Nephron progenitor cell (in vitro differentiated cells): ENCODE measurements at places on chromosomes 11 and 22.

DNA sequence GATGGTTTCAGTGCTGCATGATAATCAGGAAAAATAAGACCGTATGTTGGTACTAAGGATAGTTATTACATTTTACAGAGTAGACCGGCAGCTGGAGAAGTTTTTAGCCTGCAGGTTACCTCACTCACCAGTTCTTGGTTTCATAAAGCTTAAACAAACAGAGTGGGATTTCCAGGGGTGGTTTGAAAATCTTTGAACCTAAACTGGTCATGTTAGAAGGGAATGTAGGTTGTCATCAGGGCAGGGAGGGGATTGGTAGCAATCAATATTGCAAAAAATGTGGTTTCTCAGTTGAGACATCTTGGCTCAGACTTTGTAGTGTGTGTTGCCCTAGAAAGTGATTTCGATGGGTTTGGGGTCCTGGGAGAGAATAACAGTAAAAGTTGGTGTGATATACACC lies 17.5 kb downstream of the EXT2 start:
- no peak overlapping the region for H3K27ac ChIP-seq
- no peak overlapping the region for H3K4me3 ChIP-seq
- H3K27me3 ChIP-seq, result peaks cover 3% of the 10 kb centered on the region
- DNase-seq, result no peak
- peaks cover 60% of the 10 kb centered on the region for H3K36me3 ChIP-seq
- H3K4me1 ChIP-seq, result peaks cover 18% of the 10 kb centered on the region

GRCh38 chr11:68694431-68695297 lies 10.3 kb downstream of the GAL start:
- H3K4me1 ChIP-seq, result no peaks in the 10 kb centered on the region
- H3K27me3 ChIP-seq, result peaks cover 55% of the 10 kb centered on the region
- no peak overlapping the region for H3K4me3 ChIP-seq
- H3K36me3 ChIP-seq, result no peaks in the 10 kb centered on the region

- H3K36me3 ChIP-seq, result no peaks in the 10 kb centered on the region
- peaks cover 16% of the 10 kb centered on the region for H3K4me1 ChIP-seq
- peaks cover 10% of the 10 kb centered on the region for H3K27me3 ChIP-seq
- DNase-seq, result no peak
- H3K27ac ChIP-seq, result no peak overlapping the region
- H3K4me3 ChIP-seq, result no peak overlapping the region
Measured at GRCh38 chr11:13166036-13166435, 111.6 kb upstream of the BMAL1 start.

DNA sequence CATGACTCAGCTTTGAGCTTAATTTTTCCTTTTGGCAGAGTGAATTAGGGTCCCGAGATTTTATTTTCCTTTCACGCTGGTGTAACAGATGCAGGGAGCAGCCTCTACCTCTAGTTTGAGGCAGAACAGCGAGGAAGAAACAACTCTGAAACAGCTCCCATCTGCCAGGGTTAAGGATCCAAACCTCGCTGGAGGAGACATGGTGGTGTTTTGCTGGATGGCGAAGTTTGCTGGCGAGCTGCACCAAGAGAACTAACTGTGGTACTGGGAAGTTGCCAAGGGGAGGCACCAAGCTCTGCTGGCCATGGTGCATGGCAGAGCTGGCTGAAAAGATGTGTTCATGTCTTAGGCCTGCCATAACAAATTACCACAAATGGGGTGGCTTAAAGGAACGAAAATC lies 7.6 kb upstream of the ALKBH3 start:
- H3K4me3 ChIP-seq, result no peak overlapping the region
- peaks cover 87% of the 10 kb centered on the region for H3K27me3 ChIP-seq
- H3K27ac ChIP-seq, result no peak overlapping the region
- no peak for DNase-seq

- H3K4me1 ChIP-seq, result no peaks in the 10 kb centered on the region
- H3K36me3 ChIP-seq, result peaks cover 65% of the 10 kb centered on the region
- H3K27me3 ChIP-seq, result no peaks in the 10 kb centered on the region
- H3K4me3 ChIP-seq, result no peak overlapping the region
- H3K27ac ChIP-seq, result peak overlapping the region; percentile 5
Measured at GRCh38 chr22:40791241-40791640, 27.9 kb downstream of the SLC25A17 start.

- no peaks in the 10 kb centered on the region for H3K27me3 ChIP-seq
- peaks cover 62% of the 10 kb centered on the region for H3K4me1 ChIP-seq
- no peak overlapping the region for H3K4me3 ChIP-seq
- no peaks in the 10 kb centered on the region for H3K36me3 ChIP-seq
- no peak overlapping the region for H3K27ac ChIP-seq
Measured at GRCh38 chr11:44775366-44775984, 48.7 kb downstream of the TSPAN18 start.

GRCh38 chr11:68431984-68432645 lies 28.4 kb upstream of the PPP6R3 start:
- peaks cover under 1% of the 10 kb centered on the region for H3K4me1 ChIP-seq
- no peak for DNase-seq
- H3K4me3 ChIP-seq, result no peak overlapping the region
- H3K27ac ChIP-seq, result peak overlapping the region; percentile 83
- H3K36me3 ChIP-seq, result peaks cover 67% of the 10 kb centered on the region
- peaks cover 6% of the 10 kb centered on the region for H3K27me3 ChIP-seq

DNA sequence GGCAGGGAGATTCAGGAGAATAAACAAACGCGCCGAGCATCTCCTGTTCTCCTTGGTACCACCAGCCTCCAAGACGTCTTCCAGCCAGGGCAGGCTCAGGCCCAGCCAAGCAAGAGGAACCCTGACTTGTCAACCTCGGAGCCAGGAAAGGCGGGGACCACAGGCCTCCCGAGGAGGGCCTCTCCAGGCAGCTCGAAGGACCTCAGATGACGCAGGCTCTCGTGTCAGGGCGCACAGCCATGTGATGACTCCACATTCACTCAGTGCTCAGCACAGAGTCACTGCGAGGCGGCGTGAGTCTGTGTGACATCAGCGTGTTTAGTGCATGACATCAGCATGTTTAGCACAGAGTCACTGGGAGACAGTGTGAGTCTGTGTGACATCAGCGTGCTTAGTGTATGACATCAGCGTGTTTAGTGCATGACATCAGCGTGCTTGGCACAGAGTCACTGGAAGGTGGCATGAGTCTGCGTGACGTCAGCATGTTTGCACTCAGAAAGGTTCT lies 241.4 kb downstream of the BRD1 start:
- peak overlapping the region; percentile 61 for H3K27ac ChIP-seq
- no peaks in the 10 kb centered on the region for H3K36me3 ChIP-seq
- no peak overlapping the region for H3K4me3 ChIP-seq
- H3K4me1 ChIP-seq, result no peaks in the 10 kb centered on the region

GRCh38 chr11:10158461-10158860 lies 135.6 kb downstream of the SBF2 start:
- no peak overlapping the region for H3K27ac ChIP-seq
- DNase-seq, result no peak
- no peak overlapping the region for H3K4me3 ChIP-seq
- H3K4me1 ChIP-seq, result no peaks in the 10 kb centered on the region
- H3K36me3 ChIP-seq, result peaks cover 29% of the 10 kb centered on the region
- no peaks in the 10 kb centered on the region for H3K27me3 ChIP-seq

DNA sequence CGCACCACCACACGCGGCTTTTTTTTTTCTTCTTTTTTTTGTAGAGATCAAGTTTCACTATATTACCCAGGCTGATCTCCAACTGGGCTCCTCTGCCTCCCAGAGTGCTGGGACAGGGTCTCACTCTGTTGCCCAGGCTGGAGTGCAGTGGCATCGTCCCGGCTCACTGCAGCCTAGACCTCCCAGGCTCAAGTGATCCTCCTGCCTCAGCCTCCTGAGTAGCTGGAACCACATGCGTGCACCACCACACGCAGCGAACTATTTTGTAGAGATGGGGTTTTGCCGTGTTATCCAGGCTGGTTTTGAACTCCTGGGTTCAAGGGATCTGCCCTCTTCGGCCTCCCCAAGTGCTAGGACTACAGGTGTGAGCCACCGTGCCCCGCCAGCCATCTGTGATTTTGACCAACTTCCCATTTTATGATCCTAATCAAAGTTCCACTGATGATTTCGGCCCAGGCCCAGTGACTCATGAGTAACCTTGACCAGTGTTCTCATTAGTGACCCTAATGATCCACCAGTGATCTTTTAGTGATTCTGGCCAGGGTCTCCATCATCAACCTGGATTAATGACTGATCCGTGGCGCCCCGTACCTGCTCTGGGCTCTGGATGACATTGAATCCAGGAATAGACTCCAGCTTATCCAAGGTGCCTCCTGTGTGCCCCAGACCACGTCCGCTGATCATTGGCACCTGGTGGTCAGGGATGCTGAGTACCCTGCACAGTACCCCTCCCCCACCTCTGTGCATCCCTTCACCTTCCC lies 1.7 kb downstream of the TYMP start:
- peaks cover 12% of the 10 kb centered on the region for H3K36me3 ChIP-seq
- no peak for DNase-seq
- H3K4me3 ChIP-seq, result peak overlapping the region; percentile 72
- no peak overlapping the region for H3K27ac ChIP-seq
- peaks cover 46% of the 10 kb centered on the region for H3K27me3 ChIP-seq
- peaks cover 29% of the 10 kb centered on the region for H3K4me1 ChIP-seq

GRCh38 chr11:70731271-70732022 lies 333.1 kb downstream of the CTTN start:
- peaks cover 4% of the 10 kb centered on the region for H3K27me3 ChIP-seq
- H3K4me3 ChIP-seq, result no peak overlapping the region
- H3K4me1 ChIP-seq, result peaks cover 14% of the 10 kb centered on the region

GRCh38 chr22:38214302-38215056 lies 12.7 kb downstream of the MAFF start:
- DNase-seq, result peak; percentile 88
- peak overlapping the region; percentile 57 for H3K4me3 ChIP-seq
- H3K36me3 ChIP-seq, result peaks cover 16% of the 10 kb centered on the region
- peaks cover 45% of the 10 kb centered on the region for H3K4me1 ChIP-seq
- no peak overlapping the region for H3K27ac ChIP-seq
- peaks cover 34% of the 10 kb centered on the region for H3K27me3 ChIP-seq

DNA sequence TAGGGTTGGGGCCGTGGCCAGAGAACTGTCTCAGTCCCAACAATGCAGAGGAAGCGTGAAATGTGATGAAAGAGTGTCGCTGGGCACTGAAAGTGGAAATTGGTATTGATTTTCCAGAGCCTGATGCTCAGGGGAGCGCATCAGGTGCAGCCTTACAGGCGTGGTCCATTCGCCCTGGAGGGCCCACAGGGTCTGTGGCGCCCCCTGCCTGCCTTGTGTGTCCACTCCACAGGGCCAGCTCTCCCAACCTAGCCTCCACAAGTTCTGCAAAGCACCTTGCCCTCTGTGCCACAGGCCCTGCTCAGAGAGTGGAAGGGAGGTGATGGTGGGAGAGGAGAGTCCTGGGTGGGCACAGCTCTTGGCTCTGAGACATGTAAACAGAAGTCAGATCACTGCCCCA lies 54.9 kb upstream of the LMO1 start:
- H3K36me3 ChIP-seq, result no peaks in the 10 kb centered on the region
- H3K27me3 ChIP-seq, result peaks cover 17% of the 10 kb centered on the region
- H3K4me1 ChIP-seq, result peaks cover 7% of the 10 kb centered on the region
- H3K4me3 ChIP-seq, result no peak overlapping the region
- H3K27ac ChIP-seq, result no peak overlapping the region

DNA sequence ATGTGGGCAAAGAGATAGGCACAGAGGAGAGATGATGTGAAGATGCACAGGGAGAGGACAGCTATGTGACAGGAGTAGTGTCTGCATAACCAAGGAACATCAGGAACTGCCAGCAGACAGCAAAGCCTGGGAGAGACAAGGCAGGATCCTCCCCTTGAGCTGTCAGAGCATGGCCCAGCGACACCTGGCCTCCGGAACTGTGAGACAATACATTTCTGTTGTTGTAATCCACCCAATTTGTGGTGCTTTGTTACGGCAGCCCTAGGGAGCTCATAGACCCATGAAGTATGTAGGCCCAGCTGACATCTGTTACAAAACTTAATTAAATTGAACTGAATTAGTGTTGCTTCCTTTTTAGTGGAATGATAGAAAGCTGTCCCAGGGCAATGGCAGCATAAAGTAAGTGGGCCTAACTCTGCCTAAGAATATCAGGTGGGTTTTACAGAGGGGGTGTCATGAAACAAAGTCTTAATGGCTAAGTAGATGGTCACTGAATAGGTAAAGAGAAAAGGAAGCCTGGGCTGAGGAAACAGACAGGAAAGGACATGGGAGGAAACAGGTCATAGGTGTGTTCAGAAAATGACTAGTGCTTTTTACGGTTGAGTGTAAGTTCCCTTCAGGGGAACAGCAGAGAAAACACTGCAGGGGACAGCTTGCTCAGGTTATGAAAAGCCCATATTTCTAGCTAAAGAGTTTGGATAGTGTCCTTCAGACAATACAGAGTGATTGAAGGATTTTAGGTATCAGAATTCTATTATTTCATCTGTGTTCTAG lies 24.8 kb downstream of the RASSF10 start:
- peaks cover 17% of the 10 kb centered on the region for H3K27me3 ChIP-seq
- no peaks in the 10 kb centered on the region for H3K36me3 ChIP-seq
- no peak for DNase-seq
- H3K4me1 ChIP-seq, result no peaks in the 10 kb centered on the region
- no peak overlapping the region for H3K27ac ChIP-seq

- H3K27me3 ChIP-seq, result peaks cover 13% of the 10 kb centered on the region
- H3K4me3 ChIP-seq, result no peak overlapping the region
- H3K27ac ChIP-seq, result no peak overlapping the region
- H3K4me1 ChIP-seq, result peaks cover 10% of the 10 kb centered on the region
- DNase-seq, result no peak
- H3K36me3 ChIP-seq, result no peaks in the 10 kb centered on the region
Measured at GRCh38 chr22:48045369-48045768, 1282.9 kb downstream of the TBC1D22A start.

DNA sequence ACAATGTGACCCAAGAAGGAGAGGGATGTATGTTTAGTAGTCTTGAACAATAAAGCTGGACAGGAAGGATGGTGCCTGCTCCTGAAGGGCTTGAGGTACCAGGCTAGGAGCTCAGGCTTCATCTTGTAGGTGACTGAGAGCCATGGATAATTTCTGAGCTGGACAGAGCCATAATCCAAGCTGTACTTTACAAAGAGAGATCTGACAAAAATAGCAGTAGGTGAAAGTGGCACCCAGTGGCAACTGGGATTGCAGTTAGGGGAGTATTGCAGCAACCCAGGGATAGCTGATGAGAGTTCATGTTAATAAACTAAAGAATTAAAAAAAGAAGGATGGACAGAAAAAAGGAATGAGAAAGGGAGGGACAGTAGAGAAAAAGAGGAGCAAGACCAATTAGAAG lies 7.4 kb downstream of the XRRA1 start:
- no peaks in the 10 kb centered on the region for H3K4me1 ChIP-seq
- no peak overlapping the region for H3K27ac ChIP-seq
- peaks cover 9% of the 10 kb centered on the region for H3K27me3 ChIP-seq
- peaks cover 22% of the 10 kb centered on the region for H3K36me3 ChIP-seq
- H3K4me3 ChIP-seq, result no peak overlapping the region

- H3K27me3 ChIP-seq, result peaks cover 24% of the 10 kb centered on the region
- DNase-seq, result no peak
- H3K4me1 ChIP-seq, result no peaks in the 10 kb centered on the region
- H3K4me3 ChIP-seq, result no peak overlapping the region
- no peak overlapping the region for H3K27ac ChIP-seq
Measured at GRCh38 chr11:74683941-74684481, 47.2 kb downstream of the CHRDL2 start.

DNA sequence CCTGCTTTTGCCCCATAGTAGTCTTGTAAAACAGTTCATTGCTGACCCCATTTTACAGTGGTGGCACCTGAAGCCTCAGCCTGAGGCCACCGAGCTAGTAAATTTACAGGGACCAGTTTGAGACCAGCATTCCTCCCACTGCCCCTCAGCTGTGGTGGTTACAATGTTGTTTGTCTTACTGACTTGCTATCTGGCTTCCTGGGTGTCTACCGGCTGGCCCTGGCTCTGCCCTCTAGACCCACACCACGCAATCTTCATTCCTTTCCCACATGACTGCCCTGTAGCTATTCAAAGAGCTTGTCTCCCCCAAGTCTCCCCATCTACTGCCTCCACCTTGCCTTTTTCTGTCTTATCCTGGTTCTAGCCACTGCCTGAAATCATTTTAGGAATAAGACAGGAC lies 20.8 kb downstream of the PIK3IP1 start:
- peaks cover 3% of the 10 kb centered on the region for H3K27me3 ChIP-seq
- H3K4me1 ChIP-seq, result peaks cover 30% of the 10 kb centered on the region
- H3K27ac ChIP-seq, result peak overlapping the region; percentile 10
- peaks cover 57% of the 10 kb centered on the region for H3K36me3 ChIP-seq
- no peak overlapping the region for H3K4me3 ChIP-seq
